ENCODE measurements at places on chromosomes 2 and 18.

DNA sequence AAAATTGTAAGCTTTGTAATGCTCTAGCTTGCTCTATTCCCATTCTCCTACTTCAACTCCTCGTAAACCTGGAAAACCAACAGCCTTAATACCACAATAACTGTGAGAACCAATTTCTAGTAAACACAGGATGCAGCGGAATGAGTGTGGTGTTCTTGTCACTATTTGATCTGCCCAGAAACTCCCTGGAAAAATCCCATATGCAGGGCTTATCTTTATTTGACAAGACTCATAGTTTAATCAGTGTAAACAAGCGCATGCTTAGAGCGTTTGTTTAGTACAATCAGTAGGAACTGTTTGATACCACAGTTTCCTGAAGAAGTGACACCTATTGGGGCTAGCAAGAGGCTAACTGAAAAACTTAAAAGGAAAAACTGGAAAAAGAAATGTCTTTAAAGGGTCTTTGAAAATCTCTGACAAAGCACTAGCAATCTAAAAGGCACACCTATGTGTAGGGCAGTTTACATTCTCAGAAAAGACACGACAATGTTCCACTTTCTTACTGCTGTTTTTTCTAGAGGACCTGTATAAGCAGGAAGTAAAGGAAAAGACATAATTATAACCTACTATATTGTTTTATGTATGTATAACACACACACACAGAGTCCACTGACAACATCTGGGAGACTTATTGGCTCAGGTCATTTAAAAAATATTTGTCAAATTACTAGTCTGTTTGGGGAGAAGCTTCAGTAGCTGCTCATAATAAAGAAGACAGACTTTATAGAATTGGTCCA is 241.4 kb upstream of the KLHL14 start:
- DNase-seq = no peak

DNA sequence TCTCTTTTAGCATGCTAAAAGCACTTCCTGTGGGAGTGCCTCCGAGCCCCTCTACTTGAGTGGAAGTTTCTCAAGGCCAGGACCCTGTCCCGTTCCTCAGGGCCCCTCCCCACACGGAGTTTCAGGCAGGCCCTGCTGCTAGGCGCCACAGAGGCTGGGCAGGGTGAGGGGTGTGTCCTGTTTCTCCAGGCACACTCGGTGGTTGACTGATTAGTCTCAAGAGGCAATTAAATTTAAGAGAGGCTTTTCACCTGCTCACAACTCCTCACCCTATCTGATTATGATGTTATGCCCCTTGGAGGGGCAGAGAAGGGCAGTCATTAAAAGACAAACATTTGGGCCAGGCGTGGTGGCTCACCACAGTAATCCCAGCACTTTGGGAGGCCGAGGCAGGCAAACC is 160.8 kb upstream of the HAAO start:
- DNase-seq = no peak

DNA sequence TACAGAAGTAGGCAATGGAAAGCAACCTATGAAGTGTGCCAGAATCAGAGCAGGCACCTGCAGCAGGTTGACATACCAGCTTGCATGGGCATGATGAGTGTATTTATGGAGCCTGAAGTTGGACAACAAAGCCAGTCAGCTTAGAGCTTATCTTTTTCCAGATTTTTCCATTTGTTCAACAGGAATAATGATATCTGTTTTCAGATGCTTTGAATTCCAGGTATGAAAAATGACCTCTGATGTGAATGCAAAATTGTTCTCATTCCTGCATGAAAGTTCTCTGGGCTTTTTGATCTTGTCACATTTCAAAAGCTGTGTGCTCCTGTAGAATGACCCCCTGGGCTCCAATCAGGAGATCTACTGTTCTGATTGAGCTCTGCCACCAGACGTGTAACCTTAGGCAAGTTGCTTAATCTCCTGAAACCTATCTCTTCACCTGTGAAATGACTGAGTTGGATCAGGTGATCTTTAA is 38.2 kb upstream of the VIT start:
- DNase-seq = no peak

GRCh38 chr2:175880-176820 is 87.7 kb downstream of the SH3YL1 start:
- no peak for DNase-seq

GRCh38 chr2:132911726-132912724 is 242.0 kb upstream of the LYPD1 start:
- no peak for DNase-seq

DNA sequence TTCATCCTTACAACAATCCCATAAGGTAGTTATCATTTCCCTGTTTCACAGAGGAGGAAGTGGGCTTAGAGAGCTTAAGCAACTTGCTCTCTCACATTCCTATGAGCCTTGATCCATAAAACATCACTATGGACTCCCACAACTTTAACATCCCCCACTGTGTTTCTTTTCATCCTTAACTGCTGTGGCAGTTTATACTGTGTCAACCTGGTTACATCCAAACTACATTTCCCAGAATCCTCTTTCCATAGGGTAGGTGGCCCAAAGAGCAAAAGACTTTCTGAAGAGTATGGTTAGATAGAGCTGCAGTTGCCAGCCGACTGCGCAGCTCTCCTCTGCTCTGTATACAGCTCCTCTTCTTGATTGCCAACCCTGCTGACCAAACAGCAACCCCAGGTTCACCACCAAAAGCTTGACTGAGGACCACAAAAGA is 22.5 kb downstream of the MAP3K2 start:
- no peak for DNase-seq

GRCh38 chr2:10235099-10235908 is 67.4 kb upstream of the HPCAL1 start:
- no peak for DNase-seq

- peak; percentile 32 for DNase-seq
Observed at GRCh38 chr2:20282916-20283592, 58.1 kb upstream of the SDC1 start.

- no peak for DNase-seq
Observed at GRCh38 chr2:120445449-120446143, 99.7 kb downstream of the INHBB start.

DNA sequence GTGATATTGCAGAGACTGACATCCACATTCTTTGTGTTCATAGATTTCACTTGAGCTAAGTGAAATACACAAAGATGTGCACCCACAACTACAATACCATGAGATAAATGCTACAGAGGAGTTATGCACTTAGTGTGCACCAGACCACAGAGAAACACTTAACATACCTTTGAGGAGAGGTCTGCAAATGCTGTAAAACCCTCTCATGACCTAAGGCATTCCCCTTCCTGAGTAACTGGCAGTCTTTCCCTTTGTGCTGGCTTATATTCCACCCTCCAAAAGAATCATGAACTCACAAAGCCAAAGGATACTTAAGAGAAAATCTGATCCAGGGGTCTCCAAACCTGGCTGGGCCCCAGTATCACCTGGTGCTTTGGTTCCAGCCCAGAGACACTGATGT is 16.2 kb downstream of the NXPH2 start:
- no peak for DNase-seq

- DNase-seq = no peak
Observed at GRCh38 chr2:11354363-11355154, 10.1 kb upstream of the ROCK2 start.

DNA sequence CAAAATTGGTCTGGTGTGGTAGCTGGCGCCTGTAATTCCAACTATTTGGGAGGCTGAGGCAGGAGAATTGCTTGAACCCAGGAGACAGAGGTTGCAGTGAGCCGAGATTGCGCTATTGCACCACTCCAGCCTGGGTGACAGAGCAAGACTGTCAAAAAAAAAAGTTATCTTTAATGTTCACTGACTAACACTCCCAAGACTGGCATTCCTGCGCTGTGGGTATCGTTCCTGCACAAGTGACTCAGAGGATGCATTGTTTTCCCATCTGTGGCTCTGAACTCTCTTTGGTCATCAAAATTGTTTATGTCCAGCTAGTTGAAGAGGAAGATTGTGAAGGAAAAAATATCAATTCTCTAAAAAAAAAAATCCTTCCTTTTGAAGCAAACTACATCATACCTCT is 539.0 kb downstream of the SOX11 start:
- no peak for DNase-seq

- no peak for DNase-seq
Observed at GRCh38 chr2:80001701-80002101, 302.9 kb downstream of the LRRTM1 start.

DNA sequence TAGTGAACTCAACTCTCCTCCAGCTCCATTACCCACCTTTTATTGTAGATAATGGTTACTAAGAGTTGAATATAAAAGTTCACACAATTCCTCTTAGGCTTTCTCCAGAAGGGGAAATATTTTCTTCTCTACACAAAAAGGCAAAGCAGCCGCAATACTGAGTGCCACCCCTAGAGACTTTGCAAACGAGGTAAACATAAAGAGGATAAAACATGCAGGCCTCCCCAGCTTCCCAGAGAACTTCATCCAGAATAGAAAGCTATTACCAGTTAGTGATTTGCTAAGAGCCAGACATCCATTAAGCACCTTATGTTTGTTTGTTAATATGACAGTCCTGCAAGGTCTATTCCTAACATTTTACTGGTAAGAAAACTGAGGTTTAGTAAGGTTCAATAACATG is 17.4 kb downstream of the ZNF521 start:
- DNase-seq = no peak

DNA sequence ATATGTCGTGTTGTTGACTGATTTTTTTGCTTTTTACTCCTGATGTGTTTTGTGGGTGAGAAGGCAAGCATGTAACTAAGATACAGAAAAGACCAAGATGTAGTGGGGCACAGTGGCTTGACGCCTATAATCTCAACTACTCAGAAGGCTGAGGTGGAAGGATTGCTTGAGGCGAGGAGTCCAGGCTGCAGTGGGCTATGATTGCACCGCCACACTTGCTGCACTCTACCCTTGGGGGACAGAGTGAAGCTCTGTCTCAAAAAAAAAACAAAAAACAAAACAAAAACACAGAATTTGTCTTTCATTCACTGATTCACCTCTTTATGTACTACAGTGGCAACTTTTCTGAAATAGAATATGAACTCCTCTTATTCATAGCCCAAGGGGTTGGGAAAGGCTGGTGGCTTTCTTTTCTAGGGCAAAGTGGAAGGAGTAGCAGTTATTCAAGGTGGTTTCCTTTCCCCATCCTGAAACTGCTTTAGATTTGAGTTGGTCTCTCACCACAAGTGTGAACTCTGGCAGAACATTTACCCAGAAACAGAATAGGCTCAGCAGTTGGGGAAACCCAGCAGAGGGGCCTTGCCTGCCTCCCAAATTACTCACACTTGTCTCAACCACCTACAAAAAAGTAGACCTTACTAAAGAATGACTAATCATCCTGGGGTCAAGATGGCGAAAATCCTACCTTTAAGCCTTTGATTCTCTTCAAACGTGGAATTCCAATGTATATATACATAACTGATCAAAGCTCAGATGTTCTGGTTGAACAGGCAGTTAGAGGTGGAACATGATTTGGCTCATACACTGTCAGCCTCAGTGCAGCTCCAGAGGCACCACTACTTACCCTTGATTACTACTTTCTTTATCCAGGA is 6.5 kb downstream of the TANK start:
- DNase-seq = no peak

GRCh38 chr2:215059724-215060123 is 78.7 kb downstream of the ABCA12 start:
- DNase-seq = peak; percentile 4

- DNase-seq = no peak
Observed at GRCh38 chr2:102251042-102251848, 60.1 kb upstream of the IL1RL1 start.

GRCh38 chr18:38982072-38982471 is 1416.5 kb upstream of the CELF4 start:
- DNase-seq = peak; percentile 8

DNA sequence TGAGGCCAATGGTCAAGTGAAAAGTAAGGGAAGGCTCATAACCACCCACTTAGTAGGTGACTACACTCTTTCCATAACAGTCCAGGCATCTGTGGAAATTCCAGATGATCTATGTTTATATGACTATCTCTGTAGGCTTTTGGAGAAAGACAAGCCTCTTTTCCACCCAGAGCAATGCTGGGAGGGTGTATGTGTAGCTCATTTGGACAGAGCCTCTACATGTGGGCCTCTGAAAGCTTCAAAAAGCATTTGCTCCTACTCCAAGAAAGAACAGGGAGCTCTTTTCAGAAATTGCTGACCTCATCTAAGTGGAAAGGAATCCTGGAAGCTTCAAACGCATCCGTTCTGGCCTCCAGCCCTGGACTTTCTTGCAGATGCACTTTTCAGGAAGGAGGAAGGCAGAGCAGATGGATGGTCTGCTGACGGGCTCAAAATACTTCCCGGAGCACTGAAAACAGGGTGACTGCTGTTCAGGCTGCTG is 308.7 kb downstream of the LRATD1 start:
- no peak for DNase-seq

DNA sequence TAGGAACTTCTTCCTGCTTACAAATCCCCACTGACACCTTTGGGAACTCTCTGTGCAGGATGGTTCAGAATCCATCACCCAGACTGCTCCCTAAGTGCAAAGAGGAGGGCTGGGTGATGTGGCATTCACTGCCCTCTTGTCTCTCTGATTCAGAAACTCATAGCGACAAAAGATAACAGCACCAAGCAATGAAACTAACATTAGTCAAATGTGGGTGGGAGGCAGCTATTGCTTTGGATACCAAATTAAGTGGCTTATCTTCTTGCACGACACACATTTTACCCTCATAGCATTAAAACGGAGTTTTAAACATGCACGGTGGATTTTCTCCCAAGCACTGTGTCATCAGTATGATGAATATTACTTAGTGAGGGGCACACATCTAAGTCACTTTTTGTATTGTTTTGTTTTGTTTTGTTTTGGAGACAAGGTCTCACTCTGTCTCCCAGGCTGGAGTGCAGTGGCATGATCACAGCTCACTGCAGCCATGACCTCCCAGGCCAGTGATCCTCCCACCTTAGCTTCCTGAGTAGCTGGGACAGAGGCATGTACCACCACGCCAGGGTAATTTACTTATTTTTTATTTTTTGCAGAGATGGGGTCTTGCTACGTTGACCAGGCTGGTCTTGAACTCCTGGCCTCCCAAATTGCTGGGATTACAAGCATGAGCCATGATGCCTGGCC is 40.9 kb upstream of the NEB start:
- peak; percentile 23 for DNase-seq

DNA sequence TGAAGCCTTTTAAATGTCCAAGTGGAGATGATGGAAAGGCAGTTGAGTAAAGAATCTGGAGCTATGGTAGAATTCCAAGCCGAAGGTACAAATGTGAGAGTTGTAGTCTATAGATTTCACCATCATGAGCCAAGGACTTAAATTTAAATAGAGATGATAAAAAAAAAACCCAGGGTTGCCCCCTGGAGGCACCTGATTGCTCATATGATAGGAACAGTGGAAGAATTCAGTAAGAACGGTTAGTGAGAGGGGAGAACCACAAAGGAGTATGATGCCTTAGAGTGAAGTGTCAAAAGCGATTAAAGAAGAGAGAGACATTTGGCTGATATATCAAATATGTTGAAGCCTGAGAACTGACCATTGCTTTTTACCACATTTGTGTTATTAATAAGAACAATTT is 11.9 kb downstream of the NYAP2 start:
- no peak for DNase-seq

GRCh38 chr2:20196657-20197161 is 28.2 kb downstream of the SDC1 start:
- DNase-seq = no peak

- DNase-seq = no peak
Observed at GRCh38 chr2:69211048-69211447, 176.0 kb downstream of the GFPT1 start.

- peak; percentile 95 for DNase-seq
Observed at GRCh38 chr2:111975053-111975552, 76.7 kb downstream of the MERTK start.

Data from retinal pigment epithelial cell (primary cell).